ENCODE measurements at places on chromosomes 2 and 18.

- DNase-seq, result no peak
- peaks cover 11% of the 10 kb centered on the region for H3K36me3 ChIP-seq
- H3K27ac ChIP-seq, result no peak overlapping the region
These were observed 3.7 kb upstream of the OTX1 start for GRCh38 chr2:63046961-63047320.

GRCh38 chr2:127448526-127448925 lies 30.3 kb downstream of the PROC start:
- no peak overlapping the region for H3K4me3 ChIP-seq
- peaks cover 2% of the 10 kb centered on the region for H3K27me3 ChIP-seq
- DNase-seq, result no peak
- H3K27ac ChIP-seq, result no peak overlapping the region
- H3K36me3 ChIP-seq, result peaks cover 3% of the 10 kb centered on the region

- H3K27me3 ChIP-seq, result no peaks in the 10 kb centered on the region
- no peak overlapping the region for H3K4me3 ChIP-seq
- H3K4me1 ChIP-seq, result peaks cover 3% of the 10 kb centered on the region
- peak; percentile 9 for DNase-seq
- peaks cover 4% of the 10 kb centered on the region for H3K36me3 ChIP-seq
These were observed 123.8 kb upstream of the WDSUB1 start for GRCh38 chr2:159410276-159410675.

DNA sequence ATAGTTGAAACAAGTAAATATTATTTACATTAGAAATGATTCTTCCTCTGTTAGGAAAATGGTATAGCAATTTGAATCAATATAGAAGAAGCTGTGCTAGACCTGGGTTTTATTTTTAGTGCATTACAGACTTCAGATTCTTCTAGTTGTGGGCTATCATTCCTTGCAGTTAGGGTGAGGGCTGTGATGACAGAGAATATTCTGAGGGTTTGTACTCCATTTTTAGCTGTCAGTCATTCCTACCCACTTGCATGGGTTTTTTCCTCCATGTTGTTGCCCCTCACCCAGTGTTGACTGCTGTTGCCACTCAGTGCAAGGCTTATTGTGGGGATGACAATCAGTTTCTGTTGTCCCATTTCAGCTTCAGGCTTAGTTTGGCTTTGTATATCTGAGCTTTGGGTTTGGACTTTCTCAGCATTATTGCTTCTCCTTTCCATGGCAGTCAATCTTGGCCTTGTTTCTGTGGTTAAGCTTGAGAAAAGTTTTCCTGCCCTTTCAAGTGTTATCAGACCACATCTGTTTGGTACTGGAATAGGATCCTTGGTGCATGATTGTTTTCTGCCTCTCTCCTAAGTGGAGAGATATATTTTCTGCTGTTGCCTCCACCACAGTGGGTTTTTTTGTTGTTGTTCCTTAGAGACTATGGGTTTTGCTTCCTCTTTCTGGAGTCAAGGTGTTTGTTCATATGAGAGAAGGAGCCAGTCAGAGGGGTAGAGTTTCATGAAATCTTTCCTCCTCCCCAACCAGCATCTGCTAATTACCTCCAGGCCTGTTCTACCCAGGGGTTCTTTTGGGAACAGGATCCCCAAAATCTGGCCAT lies 312.7 kb upstream of the CWC22 start:
- no peak overlapping the region for H3K27ac ChIP-seq
- H3K4me1 ChIP-seq, result no peaks in the 10 kb centered on the region
- no peak for DNase-seq
- H3K36me3 ChIP-seq, result no peaks in the 10 kb centered on the region
- H3K4me3 ChIP-seq, result no peak overlapping the region
- H3K27me3 ChIP-seq, result no peaks in the 10 kb centered on the region

GRCh38 chr2:39521876-39522517 lies 84.9 kb upstream of the MAP4K3 start:
- DNase-seq, result no peak
- no peak overlapping the region for H3K4me3 ChIP-seq
- H3K4me1 ChIP-seq, result no peaks in the 10 kb centered on the region

GRCh38 chr2:232892221-232892620 lies 22.2 kb downstream of the SNORC start:
- H3K4me1 ChIP-seq, result peaks cover 4% of the 10 kb centered on the region
- H3K4me3 ChIP-seq, result no peak overlapping the region
- H3K27ac ChIP-seq, result no peak overlapping the region

GRCh38 chr2:84846041-84846663 lies 34.7 kb downstream of the TRABD2A start:
- peak overlapping the region; percentile 97 for H3K27ac ChIP-seq
- peak; percentile 57 for DNase-seq
- H3K4me1 ChIP-seq, result peaks cover 89% of the 10 kb centered on the region
- peaks cover 49% of the 10 kb centered on the region for H3K36me3 ChIP-seq

DNA sequence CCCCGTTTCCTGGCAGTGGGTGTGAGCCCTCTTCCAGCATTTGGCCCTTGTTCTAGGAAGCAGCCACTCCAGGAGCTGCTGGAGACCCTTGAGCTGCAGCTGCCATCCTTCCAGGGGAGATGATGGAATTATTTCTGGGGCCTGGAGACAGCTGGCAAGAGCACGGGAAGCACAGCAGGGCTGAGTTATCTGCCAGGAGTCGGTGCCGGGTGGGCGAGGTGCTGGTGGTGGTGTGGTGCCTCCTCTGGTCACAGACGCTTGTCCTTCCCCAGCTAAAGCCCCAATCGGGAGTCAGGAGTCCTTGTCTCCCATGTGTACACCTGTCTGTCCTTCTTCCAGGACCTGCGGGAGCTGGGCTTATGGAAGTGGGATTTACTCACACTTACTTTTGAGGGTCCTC lies 36.0 kb downstream of the DPYSL5 start:
- no peak for DNase-seq
- no peaks in the 10 kb centered on the region for H3K4me1 ChIP-seq
- no peaks in the 10 kb centered on the region for H3K36me3 ChIP-seq
- no peak overlapping the region for H3K4me3 ChIP-seq
- H3K27me3 ChIP-seq, result peaks cover 13% of the 10 kb centered on the region

DNA sequence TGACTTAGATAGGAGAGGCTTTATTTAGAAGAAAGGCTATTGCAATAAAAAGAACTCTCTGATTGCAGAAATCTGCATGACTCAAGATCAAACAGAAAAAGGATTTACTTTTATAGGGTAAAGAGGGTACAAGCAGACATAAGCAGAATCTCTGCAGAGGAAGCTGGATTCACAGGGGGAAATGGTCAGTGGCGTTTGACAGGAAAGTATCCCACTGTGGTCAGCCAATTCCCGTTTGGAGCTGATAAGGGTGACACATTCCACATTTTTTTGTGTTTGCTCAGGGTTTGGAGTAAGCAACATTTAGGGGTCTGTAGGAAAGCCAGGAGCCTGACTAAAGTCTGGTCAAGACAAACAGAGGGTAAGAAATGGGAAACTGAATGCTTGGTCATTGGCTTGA lies 23.9 kb upstream of the SCYGR5 start:
- H3K4me1 ChIP-seq, result no peaks in the 10 kb centered on the region
- DNase-seq, result no peak
- no peak overlapping the region for H3K4me3 ChIP-seq

DNA sequence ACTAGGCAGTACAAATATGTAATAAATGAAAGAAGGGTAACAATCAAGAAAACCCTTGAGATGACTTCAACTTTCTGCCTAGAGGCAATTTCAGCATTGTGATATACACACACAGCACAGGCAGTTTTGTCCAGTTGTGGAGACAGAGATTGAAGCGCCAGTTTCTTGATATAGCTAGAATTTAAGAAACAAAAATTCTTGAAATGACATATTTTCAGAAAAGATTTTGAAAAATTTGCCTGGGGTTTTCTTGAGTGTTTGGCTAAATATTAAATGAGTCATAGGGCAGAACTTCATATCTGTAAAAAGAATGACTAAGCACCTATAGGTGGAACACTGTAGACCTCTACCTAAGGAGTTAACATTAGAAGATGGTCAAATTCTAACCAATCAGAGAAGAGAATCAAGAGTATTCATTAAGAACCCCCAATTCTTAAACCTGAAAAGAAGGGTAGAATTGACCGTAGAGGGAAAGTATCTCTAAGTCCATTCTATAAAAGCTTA lies 1266.8 kb upstream of the TMEFF2 start:
- no peaks in the 10 kb centered on the region for H3K4me1 ChIP-seq
- no peak overlapping the region for H3K27ac ChIP-seq
- DNase-seq, result no peak
- no peak overlapping the region for H3K4me3 ChIP-seq

- no peak overlapping the region for H3K27ac ChIP-seq
- no peak overlapping the region for H3K4me3 ChIP-seq
- DNase-seq, result no peak
- no peaks in the 10 kb centered on the region for H3K27me3 ChIP-seq
- peaks cover 19% of the 10 kb centered on the region for H3K36me3 ChIP-seq
- peaks cover 55% of the 10 kb centered on the region for H3K4me1 ChIP-seq
These were observed 17.1 kb downstream of the RNF144A start for GRCh38 chr2:6934345-6934744.

GRCh38 chr2:32278478-32278853 lies 762 bp downstream of the YIPF4 start:
- peaks cover 30% of the 10 kb centered on the region for H3K4me1 ChIP-seq
- H3K4me3 ChIP-seq, result peak overlapping the region; percentile 95
- no peak for DNase-seq
- H3K27me3 ChIP-seq, result no peaks in the 10 kb centered on the region

All from activated CD8-positive, alpha-beta T cell treated with anti-CD3 and anti-CD28 coated beads for 36 hours (primary cell).